ENCODE measurements at places on chromosomes 6 and 20.

DNA sequence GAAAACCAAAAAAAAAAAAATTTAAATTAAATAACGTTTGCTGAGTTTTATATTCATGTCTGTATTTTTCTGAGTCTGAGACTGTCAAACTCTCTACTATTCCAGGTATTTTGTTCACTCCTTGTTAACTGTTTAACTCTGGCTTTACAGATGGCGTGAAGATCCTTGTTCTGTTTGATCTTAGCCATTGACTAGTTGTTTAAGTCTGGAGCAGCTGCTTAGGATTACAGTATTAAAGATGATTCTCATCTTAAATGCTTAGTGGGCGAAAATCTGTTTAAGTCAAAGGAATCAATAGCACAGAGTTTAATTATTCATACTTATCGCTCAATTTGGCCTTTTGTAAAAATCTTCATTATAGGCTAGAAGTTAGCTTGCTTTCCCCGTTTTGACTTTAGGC, 2.4 kb downstream of the PHACTR2 start:
- DNase-seq = no peak

GRCh38 chr6:105220186-105220585, 40.4 kb upstream of the POPDC3 start:
- DNase-seq = no peak

DNA sequence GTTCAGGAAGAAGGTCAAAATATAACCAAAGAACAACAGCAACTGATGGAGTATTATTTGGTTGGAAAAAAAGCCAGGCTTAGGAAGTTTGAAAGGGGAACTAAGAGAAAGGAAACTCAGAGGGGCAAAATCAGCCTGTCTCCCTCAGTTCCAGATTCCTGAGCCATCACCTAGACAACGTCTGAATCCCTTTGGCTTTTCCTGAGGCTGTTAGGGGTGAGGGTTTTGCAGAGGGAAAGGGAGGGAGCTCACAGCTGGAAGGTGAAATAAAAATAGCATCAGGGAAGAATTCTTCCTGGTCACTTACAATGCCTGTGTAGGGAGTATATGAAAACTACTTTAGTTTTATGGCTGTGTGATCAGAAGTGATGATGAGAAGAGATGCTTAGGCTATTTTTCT, 100.5 kb downstream of the SOBP start:
- DNase-seq = no peak

- DNase-seq = no peak
Observed at GRCh38 chr6:79305020-79305419, 70.5 kb upstream of the HMGN3 start.

DNA sequence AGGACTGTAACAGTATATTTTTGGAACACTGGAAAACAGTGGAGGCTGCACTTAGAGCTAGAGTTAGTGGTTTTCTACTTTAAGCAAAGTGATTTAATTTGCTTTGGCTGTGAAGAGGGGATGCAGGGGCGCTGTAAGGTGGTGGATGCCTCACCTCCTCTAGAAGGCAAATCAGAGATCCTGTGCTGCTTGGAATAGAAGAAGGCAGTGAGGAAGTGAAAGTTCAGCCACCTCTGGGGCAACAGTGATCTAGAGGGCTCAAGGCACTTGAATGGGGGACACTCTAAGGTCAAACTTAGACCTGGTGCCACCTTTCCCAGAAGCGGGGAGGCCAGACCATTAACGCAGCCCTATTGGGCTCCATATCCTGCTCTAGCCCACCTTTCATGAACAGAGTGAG, 19.0 kb upstream of the SNRPB2 start:
- no peak for DNase-seq

DNA sequence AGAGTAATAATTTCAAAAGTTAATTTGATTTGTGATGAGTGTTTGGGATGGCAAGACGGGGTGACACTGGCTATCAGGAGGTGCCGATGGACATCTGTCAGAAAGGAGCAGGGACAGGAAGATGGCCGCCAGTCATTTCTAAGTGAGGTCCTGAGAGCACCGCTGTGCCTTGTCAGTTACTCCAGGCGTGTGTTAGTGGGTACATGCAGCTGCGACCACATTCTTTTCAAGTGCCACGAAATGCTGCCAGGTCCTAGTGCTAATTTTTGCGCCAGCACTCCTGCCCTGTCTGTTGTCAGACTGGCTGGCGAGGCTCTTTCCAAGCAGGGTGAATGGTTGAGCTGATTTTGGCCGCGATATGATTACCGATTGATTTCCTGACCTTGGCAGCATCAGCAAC, 64.6 kb upstream of the INSM1 start:
- no peak for DNase-seq

DNA sequence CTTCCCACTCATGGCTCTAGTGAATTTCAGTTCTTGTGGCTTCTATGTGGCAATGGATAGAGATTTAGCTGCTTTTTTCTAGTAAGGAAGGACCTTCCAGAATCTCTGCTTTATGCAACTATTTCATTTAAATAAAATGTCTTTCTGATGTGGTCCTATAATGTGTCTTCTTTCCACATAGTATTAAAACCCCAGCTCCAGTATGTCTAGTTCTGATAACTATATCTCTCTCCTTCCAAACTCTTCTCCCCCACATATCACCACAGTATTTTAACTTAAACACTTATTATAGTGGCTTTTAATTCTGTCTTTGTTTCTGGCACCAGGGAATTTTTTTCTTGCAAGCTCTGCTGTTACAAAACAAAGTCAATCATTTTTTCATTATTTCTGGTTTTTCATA, 40.6 kb upstream of the SUMO4 start:
- DNase-seq = no peak

GRCh38 chr20:32155017-32155981, 45.8 kb downstream of the TM9SF4 start:
- DNase-seq = no peak
